ENCODE measurements at places on chromosomes 7 and 10. TPM values are rescaled to one million over a fixed set of nuclear protein-coding genes. Genes with fewer than 3 reads are reported as not detected.
A peak's percentile ranks its signal among the peaks of the same experiment; 100 is the strongest.

Gene ANKRD61
- total RNA-seq = 1.0 TPM

Gene ANAPC16
- 124 TPM for total RNA-seq

Gene NKX1-2
- not detected for total RNA-seq

Gene PTPN20
- 5.3 TPM for total RNA-seq

DNA sequence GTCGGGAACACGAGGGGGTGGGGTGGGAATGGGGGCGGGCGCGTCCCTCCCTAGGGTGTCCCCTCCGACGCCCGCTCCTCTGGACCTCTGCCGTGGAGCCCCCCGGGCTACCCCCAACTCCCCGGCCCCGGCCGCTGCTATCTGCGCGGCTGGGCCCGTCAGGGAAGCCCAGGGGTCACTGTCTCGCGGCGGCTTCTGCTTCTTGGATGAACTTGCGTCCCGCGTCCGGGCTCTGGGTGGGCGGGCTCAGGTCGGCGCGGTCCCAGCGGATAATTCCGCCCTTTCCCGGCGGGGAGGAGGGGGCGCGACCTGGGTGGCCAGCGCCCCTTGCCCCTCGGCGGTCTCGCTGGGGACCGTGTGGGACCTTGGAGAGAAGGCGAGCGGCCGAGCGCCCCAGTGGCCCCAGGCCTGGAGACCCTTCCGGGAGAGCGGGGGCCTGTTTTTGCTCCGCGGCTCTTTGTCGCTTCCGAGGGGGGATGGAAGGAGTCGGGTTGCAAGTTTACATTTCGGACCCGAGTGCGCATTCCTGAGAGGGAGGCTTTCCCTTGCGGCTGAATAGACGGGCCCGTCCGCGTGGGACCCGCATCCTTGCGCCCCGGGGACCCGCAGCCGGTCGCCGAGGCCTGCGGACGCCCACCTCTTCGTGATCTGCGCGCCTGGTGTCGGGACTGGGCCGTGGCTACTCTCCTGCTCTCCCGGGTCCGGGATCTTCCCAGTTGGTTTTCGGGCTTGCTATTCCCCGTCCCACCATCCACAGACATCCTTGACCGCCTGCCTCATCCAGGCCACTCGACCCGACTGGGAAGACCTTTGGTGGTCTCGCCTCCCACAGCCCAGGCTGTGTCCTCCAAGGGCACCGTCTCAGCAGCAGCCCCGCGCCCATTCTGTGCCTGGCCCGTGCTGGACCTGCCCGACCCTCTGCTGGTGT lies 812 bp downstream of the DOCK1 start:
- peaks cover 8% of the 10 kb centered on the region for H3K27me3 ChIP-seq
- DNase-seq = no peak
- peak overlapping the region; percentile 62 for H3K4me3 ChIP-seq

DNA sequence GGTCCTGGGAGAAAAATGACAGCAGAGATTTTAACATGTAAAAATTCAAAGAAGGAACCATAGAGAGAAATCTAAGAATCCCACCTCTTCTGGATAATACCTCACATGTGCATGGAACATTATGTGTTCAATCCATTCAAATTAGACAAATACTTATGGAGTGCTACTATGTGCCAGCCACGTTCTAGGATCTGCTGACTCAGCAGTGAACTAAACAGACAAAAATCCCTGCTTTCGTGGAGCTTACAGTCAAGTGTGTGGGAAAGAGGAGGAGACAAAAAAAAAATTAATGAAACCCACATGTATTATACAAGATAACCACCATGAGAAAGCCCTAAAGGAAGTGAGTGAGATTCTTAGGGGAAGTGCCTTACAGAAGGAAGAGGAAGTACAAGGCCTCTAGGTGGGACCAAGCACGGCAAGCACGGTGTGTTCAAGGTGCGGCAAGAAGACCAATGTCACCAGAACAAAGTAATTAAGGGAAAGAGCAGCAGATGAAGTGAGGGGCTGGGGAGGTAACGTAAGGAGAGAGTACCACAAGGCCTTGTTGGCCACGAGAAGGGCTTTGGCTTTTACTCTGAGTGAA lies 71.0 kb downstream of the SLC25A13 start:
- peaks cover 20% of the 10 kb centered on the region for H3K4me1 ChIP-seq
- H3K27ac ChIP-seq = no peak overlapping the region
- DNase-seq = no peak
- H3K27me3 ChIP-seq = no peaks in the 10 kb centered on the region
- no peaks in the 10 kb centered on the region for H3K36me3 ChIP-seq

DNA sequence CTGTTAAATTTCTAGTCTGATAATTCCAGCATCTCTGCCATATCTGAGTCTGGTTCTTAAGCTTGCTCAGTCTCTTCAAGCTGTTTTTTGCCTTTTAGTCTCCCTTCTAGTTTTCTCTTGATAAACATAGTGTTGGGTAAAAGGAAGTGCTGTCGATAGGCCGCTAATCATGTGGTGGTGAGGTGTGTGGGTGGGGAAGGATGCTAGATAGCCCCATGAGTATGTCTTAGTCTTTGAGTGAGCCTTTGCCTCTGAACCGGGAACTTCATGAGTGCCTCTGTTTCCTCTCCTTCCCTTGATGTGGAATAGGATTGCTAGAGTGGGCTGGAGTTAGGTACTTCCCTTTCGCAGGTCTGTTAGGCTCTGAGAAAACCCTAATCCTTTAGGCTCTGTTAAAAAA lies 441.8 kb downstream of the INHBA start:
- no peak overlapping the region for H3K4me3 ChIP-seq
- H3K27ac ChIP-seq = no peak overlapping the region
- H3K4me1 ChIP-seq = no peaks in the 10 kb centered on the region
- H3K27me3 ChIP-seq = no peaks in the 10 kb centered on the region

- no peaks in the 10 kb centered on the region for H3K27me3 ChIP-seq
- H3K27ac ChIP-seq = no peak overlapping the region
- H3K4me1 ChIP-seq = peaks cover 10% of the 10 kb centered on the region
- H3K36me3 ChIP-seq = no peaks in the 10 kb centered on the region
Measured at GRCh38 chr10:33706746-33707145, 372.3 kb upstream of the NRP1 start.

GRCh38 chr10:6136215-6137201 lies 47.7 kb downstream of the RBM17 start:
- no peak overlapping the region for H3K27ac ChIP-seq
- no peak for DNase-seq
- H3K27me3 ChIP-seq = no peaks in the 10 kb centered on the region
- no peaks in the 10 kb centered on the region for H3K36me3 ChIP-seq
- H3K4me3 ChIP-seq = no peak overlapping the region

DNA sequence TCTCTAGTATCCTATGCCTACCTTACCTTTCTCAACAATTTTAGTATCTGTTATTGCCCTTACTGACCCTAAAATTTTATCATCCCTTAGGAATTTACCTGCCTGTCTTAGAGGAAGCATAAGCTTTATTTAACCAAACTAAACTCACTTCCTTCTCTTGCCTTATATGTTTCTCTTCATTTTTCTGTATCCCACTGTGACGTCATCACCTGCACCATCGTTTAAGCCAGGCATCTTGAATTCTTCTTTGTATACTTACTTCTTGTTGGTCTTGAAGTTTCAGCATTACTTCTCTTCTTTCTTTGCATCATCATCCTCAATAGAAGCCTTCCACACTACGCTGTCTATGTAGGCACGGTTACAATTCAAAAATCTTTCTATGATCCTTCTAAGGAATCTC lies 231.0 kb upstream of the SMIM30 start:
- no peaks in the 10 kb centered on the region for H3K4me1 ChIP-seq
- no peak overlapping the region for H3K4me3 ChIP-seq
- no peak overlapping the region for H3K27ac ChIP-seq

GRCh38 chr10:108598831-108599230 lies 1324.5 kb downstream of the XPNPEP1 start:
- H3K4me3 ChIP-seq = no peak overlapping the region
- no peaks in the 10 kb centered on the region for H3K4me1 ChIP-seq
- H3K27ac ChIP-seq = no peak overlapping the region
- no peaks in the 10 kb centered on the region for H3K27me3 ChIP-seq
- no peak for DNase-seq
- no peaks in the 10 kb centered on the region for H3K36me3 ChIP-seq

- DNase-seq = no peak
- H3K27me3 ChIP-seq = no peaks in the 10 kb centered on the region
- no peaks in the 10 kb centered on the region for H3K36me3 ChIP-seq
- no peak overlapping the region for H3K4me3 ChIP-seq
- H3K4me1 ChIP-seq = no peaks in the 10 kb centered on the region
Measured at GRCh38 chr7:41869997-41870396, 167.1 kb upstream of the INHBA start.

- DNase-seq = no peak
- H3K4me1 ChIP-seq = peaks cover 25% of the 10 kb centered on the region
- no peaks in the 10 kb centered on the region for H3K27me3 ChIP-seq
- peaks cover 10% of the 10 kb centered on the region for H3K36me3 ChIP-seq
- peak overlapping the region; percentile 90 for H3K27ac ChIP-seq
Measured at GRCh38 chr10:102394801-102395399, 605 bp upstream of the NFKB2 start.

DNA sequence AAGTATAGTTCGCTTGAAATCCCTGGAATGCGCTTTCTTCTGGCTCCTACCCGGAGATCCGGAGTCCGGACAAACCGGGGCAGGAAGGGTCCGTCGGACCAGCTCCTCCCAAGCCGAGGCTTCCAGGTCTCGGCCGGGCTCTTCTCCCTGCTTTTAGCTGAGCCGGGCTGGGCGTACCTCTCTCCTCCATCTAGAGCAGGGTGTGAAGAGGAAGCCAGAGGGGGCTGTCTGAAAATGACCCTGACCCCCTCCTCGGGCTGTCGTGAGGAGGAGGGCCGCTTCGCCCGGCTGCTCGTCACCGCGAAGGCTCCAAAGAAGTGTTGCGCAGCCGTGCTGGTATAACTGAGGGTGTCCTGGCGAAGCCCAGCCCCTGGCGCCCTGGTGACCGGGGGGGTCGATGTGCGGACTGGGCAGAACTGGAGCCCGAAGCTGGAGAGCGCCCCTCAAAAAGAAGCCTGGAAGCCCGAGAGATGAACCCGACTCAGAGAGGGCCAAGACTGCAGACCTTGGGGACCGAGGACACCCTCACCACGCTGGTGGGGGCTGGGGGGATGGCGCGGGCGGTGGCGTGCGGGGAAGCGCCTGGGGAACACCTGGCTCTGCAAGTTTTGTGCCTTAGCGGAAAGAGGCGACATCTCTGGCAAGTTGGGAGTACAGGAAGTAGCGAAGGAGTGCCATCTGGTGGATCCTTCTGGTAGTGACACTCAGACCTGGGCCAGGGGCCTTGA lies 5.7 kb downstream of the KAZALD1 start:
- H3K4me1 ChIP-seq = peaks cover 39% of the 10 kb centered on the region
- peaks cover 21% of the 10 kb centered on the region for H3K27me3 ChIP-seq
- no peak overlapping the region for H3K27ac ChIP-seq

DNA sequence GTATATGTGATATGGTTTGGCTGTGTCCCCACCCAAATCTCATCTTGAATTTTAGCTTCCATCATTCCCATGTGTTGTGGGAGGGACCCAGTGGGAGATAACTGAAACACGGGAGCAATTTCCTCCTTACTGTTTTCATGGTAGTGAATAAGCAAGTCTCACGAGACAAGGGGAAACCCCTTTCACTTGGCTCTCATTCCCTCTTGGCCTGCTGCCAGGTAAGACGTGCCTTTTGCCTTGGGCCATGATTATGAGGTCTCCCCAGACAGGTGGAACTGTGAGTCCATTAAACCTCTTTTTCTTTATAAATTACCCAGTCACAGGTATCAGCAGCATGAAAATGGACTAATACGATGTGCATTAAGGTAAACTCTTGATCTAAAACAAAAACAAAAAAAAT lies 357.1 kb upstream of the AOAH start:
- no peak overlapping the region for H3K4me3 ChIP-seq
- H3K4me1 ChIP-seq = peaks cover 4% of the 10 kb centered on the region
- H3K27ac ChIP-seq = no peak overlapping the region

GRCh38 chr10:68992636-68993440 lies 4.2 kb downstream of the KIFBP start:
- no peak overlapping the region for H3K4me3 ChIP-seq
- peaks cover 62% of the 10 kb centered on the region for H3K4me1 ChIP-seq
- peak overlapping the region; percentile 69 for H3K27ac ChIP-seq
- H3K36me3 ChIP-seq = no peaks in the 10 kb centered on the region

Measured in gastrocnemius medialis (tissue), 4 donors.